ENCODE measurements at places on chromosomes 7 and 10. TPM values are rescaled to one million over a fixed set of nuclear protein-coding genes. Genes with fewer than 3 reads are reported as not detected.

Gene CPA1
- not detected for total RNA-seq

Gene FEZF1
- not detected for total RNA-seq

Gene TFAM
- 53.0 TPM for total RNA-seq

Gene CLDN4
- 0.31 TPM for total RNA-seq

Gene CTAGE4
- 0.31 TPM for total RNA-seq

Gene CRPPA
- 9.5 TPM for total RNA-seq

Gene CPA4
- 0.78 TPM for total RNA-seq

Gene CCDC172
- not detected for total RNA-seq

Gene MMP21
- total RNA-seq, result not detected

Gene COL28A1
- total RNA-seq, result 0.62 TPM

Gene RARRES2
- total RNA-seq, result 6.2 TPM

Gene FKBP6
- total RNA-seq, result not detected

Gene ERVW-1
- not detected for total RNA-seq

Measured in occipital lobe (tissue), 3 donors.